ENCODE measurements at places on chromosomes 12 and 14.

DNA sequence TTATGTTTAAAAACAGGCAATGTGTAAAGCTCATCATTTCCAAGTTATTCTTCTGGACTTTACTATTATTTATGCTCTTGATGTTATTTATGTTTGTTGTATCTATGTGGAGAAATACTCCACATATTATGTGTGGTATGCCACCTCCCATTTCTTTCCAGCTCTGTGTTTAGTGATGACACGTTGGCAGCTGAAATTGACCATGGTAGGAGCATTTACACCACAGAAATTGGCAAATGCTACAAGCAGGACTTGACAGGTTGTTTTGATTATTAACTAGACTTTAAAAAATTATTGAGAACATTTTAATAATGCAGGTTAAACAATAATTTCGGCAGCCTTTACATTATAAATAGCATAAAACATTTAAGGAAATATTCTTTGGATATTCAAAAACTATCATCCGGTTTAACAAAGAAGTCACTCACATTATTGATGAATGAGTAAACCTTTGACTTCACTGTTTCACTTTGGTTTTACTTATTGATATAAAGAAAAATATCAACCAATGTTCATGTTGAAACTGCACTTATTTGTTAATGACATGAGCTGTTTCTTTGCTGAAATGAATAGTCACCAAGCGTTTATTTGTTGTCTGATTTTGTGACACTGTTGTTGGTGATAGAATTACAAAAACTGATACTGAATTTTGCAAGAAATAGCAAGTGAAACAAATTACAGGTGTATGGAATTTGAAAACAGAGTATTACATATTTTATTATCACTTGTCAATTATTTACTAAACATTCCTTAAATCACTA lies 76.8 kb downstream of the HMGA2 start:
- no peak for DNase-seq

- DNase-seq: no peak
Observed at GRCh38 chr12:112665958-112666357, 125.6 kb upstream of the RPH3A start.

- DNase-seq: no peak
Observed at GRCh38 chr14:50719911-50720759, 52.0 kb upstream of the SAV1 start.

DNA sequence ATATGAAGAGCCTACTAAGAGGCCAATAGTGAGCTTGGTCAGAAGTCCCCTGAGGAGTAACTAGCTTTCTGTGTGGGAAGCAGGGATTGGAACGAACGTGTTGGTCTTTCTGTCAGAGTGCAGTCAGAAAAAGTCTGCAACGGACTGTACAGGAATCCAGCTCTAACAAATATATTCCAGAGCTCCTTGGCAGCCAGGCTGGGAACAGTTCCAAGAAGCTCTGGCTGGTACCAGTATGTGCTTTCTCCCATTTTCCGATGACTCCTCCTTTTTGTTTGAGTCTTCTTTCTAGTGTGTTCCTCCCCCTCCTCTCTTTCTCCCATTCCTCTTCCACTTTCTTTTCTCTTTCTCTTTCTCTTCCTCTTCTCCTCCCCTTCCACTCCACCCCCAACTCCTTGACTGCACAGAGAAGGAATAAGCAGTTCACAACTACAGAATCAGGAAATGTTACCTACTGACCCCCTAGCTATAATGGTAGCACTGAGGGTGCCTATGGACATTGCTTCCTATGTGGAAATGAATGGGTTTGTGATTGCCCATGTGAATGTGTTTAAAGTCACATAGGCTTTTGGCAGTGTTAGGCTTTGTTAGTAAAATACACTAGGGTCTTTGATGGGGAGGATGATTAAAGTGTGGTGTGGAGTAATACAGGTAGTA lies 59.9 kb downstream of the TTLL5 start:
- no peak for DNase-seq

DNA sequence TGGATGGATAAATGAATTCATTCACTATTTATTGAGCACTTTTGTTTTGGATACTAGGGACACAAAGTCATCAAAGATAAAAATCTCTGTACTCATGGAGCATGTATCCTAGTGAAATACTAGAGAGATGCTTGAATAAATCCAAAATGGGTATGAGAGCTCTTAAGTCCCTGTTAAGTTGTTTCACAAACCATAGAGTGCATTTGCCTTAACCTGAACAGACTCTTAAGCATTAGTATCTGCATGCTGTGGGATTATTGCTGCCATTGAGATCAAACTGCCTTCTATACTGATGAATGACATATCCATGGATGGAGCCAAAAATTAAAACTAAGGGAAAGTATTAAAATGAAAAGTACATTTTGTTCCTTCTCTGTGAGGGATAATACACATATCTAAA lies 206.5 kb upstream of the KRR1 start:
- DNase-seq: no peak

GRCh38 chr12:101186291-101186690 lies 23.7 kb downstream of the SLC5A8 start:
- no peak for DNase-seq

- no peak for DNase-seq
Observed at GRCh38 chr12:58387199-58387598, 445.8 kb downstream of the ATP23 start.

DNA sequence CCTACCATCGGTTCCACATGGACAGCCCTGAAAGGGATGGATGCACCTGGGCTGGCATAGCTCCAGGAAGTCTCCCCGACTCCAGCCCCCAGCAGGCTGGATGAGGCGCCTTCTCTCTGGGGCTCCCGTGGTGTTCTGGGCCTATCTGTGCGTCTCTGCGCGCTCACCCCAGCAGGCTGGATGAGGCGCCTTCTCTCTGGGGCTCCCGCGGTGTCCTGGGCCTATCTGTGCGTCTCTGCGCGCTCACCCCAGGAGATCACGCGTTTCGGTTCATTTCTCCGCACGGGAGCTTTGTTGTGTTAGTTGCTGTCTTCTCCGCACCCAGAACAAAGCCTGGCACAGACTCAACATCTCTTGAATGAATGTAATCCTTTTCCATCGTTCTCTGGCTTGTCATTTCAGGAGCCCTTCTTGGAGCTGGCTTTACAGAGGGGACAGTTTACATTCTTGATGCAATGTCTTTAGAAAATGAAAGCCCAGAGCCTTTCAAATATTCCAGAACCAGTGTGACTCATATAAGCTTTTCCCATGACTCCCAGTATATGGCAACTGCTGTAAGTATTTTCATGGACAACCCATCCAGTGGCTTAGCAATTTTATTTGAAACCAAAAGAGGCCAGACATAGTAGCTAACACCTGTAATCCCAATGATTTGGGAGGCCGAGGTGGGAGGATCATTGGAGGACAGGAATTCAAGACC lies 40.3 kb downstream of the CFAP251 start:
- DNase-seq: no peak

GRCh38 chr14:79274641-79275291 lies 936.5 kb downstream of the DIO2 start:
- DNase-seq: no peak

GRCh38 chr12:4435537-4435936 lies 10.1 kb downstream of the FGF6 start:
- DNase-seq: no peak

- DNase-seq: no peak
Observed at GRCh38 chr12:31298515-31298910, 27.4 kb downstream of the SINHCAF start.

- no peak for DNase-seq
Observed at GRCh38 chr14:78340250-78340649, 170.1 kb downstream of the NRXN3 start.

- no peak for DNase-seq
Observed at GRCh38 chr12:131940141-131940547, 9.6 kb upstream of the EP400 start.

- no peak for DNase-seq
Observed at GRCh38 chr12:80268924-80269749, 169.8 kb downstream of the OTOGL start.

DNA sequence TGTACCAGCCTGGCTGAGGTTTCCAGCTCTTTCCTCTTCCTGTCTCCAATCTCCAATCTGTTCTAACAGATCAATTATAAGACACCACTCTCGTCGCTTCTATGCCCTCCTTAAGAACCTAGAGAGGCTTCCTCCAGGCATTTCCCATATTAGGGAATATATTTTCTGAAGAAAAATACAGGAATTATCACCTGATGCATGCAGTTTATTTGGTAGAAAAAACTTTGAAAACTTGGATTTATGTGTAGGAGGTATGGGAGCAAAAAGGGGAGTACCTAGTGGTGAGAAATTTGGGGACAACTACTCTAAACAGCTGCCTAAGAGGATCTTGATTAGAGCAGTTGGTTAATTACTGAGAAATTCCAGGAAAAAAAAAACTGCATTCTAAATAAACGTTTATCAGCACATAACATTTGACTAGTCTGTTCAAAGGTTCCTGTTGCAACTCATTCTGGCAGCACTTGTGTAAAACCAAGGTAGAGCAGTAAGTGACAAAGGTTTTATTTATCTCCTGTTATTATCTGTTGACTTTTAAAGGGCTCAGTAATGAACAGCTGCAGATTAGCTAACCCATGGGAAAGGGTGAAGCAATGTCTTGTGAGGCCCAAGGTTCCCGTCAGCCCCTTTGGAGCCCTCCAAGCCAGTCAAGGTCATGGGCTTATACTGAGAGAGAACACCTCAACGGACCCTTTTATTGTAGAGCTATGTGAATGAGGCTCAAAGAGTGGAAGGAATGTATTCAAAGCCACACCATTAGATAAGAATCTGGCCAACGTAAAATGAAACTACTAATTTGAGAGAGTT lies 36.4 kb upstream of the NR1H4 start:
- DNase-seq: no peak

DNA sequence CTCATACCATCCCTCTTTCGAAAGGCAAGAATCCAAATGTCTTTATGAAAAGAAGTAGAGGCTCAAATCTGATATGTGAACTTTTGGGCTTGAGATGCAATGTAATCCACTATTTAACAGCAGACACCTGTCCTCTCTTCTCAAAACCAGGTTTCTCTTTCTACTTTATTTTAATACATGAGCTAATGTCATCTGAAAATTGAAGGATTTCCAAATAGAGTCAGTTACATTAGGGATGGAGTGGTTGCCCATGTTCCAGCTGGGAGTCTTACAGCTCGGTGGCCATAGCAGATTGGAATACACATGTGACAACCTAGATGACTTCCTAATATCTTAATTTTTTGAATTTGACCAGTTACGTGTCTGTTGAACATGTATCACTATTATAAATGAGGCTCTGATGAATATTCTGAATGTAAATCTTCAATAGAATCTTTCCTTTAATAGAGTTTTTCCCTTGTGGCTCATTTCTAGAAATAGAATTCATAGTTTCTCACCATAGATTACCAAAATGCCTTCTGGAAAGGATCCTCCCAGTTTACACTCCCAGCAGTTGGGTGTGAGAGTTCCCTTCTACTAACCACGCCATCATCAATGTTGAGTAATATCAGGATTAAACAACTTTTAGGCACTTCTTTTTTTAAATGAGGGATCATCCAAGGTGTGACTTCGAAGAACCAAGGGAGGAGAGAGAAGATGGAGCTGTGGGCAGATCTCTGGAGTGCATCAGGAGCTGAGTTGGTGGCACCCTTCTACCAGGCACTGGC lies 49.2 kb downstream of the GPR135 start:
- DNase-seq: no peak

GRCh38 chr14:101743701-101744100 lies 17.8 kb upstream of the PPP2R5C start:
- DNase-seq: no peak

DNA sequence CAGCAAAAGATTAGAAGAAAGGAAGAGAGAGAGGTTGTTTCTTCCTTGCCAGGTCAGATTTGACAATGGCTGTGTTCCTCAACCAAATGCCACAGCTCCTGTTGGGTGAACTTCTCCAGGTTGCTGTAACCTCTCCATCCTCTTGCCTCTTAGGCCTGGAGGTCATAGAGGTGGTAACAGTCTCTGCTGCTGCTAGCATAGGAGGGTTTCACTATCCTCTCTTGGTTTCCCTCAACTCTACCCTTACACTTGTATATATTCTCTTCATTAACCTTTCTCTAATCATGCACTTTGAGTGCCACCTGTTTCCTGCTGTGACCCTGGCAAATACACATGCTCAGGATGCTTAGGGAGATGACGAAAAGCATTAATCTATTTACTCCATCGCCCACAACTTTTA lies 67.7 kb upstream of the HIF1A start:
- DNase-seq: no peak

- no peak for DNase-seq
Observed at GRCh38 chr14:71248194-71248593, 340.9 kb downstream of the PCNX1 start.

- DNase-seq: no peak
Observed at GRCh38 chr12:42716491-42716891, 126.9 kb upstream of the PRICKLE1 start.

DNA sequence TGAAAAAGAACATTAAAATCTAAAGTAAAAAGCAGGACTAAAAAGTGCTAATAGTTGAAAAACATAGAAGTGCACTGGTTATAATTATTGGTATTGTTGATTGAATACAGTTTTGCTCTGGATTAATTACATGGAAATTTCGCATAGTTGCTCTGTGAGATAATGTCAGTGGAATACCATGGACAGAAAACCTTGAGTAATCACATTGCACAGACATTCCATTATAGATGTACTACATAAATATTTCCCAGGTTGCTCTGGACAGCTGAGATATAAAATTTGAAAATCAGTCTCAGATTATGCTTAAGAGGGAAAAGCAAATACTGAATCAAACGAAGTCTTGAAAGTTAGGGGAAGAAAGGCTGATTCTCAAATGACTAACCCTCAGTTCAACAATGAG lies 439.3 kb upstream of the FLRT2 start:
- no peak for DNase-seq

GRCh38 chr14:80493620-80494019 lies 282.3 kb upstream of the DIO2 start:
- DNase-seq: no peak

- DNase-seq: no peak
Observed at GRCh38 chr14:34363733-34364134, 98.3 kb downstream of the SPTSSA start.
